AML-193 (cell line): ENCODE measurements at places on chromosomes 4 and X.

GRCh38 chrX:153909024-153909979 lies 4.8 kb downstream of the AVPR2 start:
- no peak for DNase-seq

- DNase-seq: no peak
Observed at GRCh38 chr4:42416017-42416416, 18.7 kb downstream of the SHISA3 start.

- no peak for DNase-seq
Observed at GRCh38 chr4:38069271-38069760, 109.1 kb downstream of the PTTG2 start.

- DNase-seq: no peak
Observed at GRCh38 chr4:140523370-140523856, 555 bp upstream of the ELMOD2 start.

DNA sequence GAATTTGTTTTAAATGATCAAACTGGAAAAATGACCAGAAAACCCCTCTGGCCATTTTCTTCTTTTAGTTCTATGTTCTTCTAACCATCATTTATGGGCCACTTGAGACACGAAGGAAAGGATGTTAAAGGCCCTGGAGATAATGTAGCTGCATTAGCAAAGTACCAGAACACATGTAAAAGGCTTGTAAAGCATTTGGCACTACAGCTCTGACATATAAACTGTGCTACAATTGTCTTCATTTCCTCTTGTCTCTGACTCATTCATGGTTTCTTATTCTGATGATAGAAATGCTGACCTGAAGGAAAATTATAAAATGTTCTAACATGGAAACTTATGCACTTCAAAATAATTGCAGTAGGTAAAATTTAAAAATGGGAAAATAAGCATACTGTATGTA lies 388.7 kb downstream of the FAT4 start:
- no peak for DNase-seq

DNA sequence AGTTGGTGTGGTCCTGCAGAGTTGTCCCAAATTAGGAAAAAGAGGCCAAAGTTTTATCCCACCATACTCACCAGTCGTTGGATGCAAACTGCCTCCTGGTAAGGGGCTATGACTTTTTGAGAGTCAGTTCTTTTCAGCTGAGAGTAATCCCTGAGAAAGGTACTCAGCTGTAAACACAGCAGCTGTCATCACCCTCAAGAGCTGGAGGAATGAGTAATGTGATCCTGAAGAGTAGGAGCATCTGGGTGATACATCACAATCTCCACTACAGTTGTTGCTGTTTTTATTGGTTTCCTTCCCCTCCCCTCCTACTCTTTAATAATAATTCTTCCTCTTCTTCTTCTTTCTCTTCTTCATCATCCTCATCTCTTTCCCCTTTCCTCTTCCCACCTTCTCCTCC lies 5.7 kb downstream of the MAGEE1 start:
- no peak for DNase-seq

GRCh38 chrX:140711894-140712293 lies 2.3 kb downstream of the LINC00632 start:
- DNase-seq: no peak

GRCh38 chrX:55111578-55112254 lies 22.9 kb downstream of the PAGE2 start:
- no peak for DNase-seq

DNA sequence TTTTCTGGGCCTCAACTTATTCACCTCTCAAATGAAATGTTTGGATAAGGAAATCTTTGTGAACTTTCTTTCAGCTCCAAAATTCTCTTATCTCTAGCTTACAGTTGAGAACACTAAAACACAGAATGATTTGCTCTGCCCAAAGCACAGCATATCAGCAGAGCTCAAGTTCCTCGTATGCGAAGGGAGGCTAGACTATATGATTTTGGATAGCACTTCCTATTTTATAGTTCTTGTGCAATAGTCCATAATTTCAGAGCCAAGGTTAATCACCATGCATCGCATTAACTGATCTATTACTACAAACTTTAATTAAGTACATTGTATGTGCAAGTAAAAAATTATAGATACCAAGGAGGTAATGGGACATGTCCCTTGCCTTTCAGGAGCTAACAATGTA lies 27.0 kb upstream of the KLHL13 start:
- peak; percentile 26 for DNase-seq

DNA sequence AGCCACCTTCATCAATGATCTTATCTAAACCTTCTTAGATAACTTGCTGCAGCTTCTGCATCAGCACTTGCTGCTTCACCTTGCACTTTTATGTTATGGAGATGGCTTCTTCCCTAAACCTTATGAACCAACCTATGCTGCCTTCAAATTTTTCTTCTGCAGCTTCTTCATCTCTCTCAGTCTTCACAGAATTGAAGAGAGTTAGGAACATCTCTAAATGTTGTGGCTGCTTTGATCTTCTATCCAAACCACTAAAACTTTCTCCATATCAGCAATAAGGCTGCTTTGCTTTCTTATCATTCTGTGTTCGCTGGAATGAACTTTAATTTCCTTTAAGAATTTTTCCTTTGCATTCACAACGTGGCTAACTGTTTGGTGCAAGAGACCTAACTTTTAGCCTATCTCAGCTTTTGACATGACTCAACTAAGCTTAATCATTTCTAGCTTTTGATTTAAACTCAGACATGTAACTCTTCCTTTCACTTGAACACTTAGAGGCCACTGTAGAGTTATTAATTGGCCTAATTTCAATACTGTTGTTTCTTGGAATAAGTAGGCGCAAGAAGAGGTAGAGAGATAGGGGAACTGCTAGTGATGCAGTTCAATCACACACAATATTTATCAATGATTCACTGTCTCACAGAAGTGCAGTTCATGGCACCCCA lies 36.1 kb upstream of the CORIN start:
- no peak for DNase-seq

DNA sequence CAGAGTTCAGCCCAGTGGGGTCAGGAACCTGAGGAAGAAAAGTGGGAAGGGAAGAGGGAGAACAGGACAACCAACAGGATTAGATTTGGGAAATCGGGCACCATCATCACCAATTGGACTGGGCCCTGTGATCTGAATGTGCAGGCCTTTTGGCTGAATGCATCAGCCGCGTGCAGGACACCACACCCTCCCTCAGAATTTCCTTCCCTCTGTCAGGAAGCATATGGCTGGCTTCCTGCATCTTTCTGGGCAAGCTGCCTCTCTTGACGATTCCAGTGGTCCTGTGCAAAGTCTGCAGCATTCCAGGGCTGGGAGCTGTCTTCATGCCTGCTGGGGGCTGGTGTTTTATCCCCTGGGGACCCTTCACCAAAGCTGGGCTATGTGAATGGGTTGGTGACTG lies 16.4 kb downstream of the MAGEA4 start:
- DNase-seq: no peak
